ENCODE measurements at places on chromosomes 3 and 15.

DNA sequence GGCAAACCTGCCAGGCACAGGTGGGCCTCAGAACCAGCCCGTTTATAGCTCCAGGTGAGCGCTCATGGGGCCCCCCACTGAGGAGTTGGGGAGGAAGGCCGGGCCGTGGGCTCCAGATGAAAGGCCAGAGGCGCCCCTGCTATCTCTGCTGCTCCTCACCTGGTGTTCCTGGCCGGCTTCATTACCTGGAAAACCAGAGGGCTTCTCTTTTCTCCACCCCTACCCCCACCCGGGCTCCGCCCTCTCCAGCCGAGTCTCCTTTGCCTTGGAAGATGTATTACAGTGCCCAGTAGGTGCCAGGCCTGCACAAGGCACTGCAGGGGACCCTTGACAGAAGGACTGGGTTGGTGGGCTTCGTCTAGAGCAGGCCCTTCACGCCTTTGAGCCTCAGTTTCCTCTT, 111.4 kb downstream of the WNT7A start:
- DNase-seq = no peak

DNA sequence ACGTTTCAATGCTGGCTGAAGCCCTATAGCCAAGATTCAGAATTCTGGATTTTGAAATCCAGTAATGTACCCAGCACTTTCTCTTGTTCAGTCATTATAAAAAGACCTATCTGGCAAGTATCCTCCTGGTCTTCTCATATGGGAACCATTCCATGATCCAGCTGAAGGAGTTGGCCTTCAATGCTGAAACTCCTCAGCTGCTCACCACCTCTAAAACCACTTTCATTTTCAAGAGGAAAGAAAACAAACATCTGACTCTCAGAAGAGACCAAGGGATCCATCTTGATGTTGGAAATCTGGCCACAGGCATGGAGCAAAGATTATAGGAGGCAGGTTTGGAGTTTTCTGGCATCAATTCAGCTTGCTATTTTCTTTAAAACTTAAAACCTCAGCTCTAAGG, 235.4 kb downstream of the FMN1 start:
- no peak for DNase-seq

DNA sequence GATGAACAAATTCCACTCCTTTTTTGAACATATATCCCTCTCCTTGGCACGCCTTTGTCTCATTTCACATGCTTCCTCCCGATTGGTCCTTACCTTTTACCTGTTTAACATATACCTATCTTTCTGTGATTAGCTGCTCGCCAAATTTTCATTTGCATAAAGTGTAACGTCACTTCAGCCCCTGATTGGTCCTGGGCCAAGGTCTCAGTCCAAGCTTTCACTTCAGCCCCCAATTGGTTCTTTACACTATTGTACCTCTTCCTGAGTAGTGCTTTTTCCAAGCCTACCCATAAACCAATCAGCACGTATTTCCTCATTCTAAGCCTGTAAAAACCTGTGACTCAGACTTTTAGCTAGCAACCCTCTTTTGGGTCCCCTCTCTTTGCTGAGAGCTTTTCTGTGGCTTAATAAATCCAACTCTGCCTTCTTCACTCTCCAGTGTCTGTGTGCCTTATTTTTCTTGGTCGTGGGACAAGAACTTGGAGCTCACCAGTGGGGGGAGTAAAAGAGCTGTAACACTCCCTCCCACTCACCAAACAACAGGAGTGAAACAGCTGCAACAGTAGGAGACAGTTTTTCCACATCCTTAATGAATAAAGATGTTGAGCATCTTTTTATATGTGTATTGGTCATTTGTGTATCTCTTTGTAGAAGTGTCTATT, 584 bp upstream of the XCR1 start:
- DNase-seq = no peak

GRCh38 chr3:77835921-77836320, 796.0 kb downstream of the ROBO2 start:
- no peak for DNase-seq

- no peak for DNase-seq
Measured at GRCh38 chr3:33513262-33513863, 73.2 kb upstream of the UBP1 start.

DNA sequence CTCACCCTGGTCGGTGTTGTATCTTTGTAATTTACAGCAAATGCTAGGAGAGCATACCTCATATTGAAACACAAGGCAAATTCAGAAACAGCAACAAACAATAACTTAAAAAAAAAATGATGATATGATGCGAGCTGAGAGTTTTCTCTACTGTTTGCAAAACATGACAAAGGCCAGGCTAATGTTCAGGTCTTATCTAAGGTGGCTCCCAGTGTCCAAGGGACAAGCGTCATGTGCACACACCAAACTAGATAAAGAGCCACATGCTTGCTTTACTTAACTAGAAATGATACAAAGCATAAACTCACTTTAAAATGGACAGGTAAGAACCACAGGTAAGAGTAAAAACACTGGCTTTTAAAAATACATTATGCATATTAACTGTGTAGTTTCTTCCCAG, 375.9 kb downstream of the FOXP1 start:
- DNase-seq = no peak

- DNase-seq = no peak
Measured at GRCh38 chr3:108221393-108221792, 831 bp downstream of the IFT57 start.

- no peak for DNase-seq
Measured at GRCh38 chr3:102353148-102353547, 81.7 kb upstream of the ZPLD1 start.

DNA sequence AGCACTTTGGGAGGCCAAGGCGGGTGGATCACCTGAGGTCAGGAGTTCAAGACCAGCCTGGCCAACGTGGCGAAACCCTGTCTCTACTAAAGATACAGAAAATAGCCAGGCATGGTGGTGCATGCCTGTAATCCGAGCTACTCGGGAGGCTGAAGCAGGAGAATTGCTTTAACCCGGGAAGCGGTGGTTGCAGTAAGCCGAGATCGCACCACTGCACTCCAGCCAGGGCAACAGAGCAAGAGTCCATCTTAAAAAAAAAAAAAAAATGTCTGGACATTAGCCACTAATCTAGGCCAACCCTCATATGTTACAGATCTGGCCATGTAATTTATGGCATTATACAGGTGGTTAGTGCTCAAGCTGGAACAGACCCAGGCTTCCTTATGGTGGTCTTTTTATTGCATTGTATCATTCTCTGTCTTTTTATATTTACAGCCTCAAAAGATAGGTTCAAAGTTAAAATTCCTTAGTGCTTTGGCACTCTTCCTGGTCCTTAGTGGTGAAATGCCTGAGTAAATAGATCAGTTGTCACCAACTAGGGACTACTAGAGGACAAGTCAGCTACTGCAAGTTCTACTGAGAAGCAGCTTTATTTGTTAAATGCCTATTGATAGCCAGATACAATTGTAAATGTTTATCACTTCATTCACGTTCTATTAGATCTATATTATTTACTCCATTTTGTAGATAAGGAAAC, 16.0 kb downstream of the STARD9 start:
- DNase-seq = no peak

DNA sequence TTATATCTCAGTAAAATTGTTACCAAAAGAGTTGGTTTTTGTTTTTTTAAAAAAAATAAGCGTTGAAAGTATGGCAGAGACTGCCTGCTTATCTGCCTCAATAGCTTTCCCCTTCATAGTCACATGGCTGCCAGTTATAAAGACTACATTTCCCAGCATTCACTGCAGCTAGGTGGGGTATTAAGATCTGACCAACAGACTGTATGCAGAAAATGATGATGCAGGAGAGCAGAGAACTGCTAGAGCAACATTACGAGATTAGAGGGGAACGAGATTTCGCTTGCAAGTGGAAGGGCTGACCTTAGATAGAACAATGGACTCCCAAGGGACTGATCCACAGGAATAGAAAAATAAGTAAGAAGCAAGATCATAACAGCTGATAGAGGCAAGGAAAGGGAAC, 14.3 kb downstream of the RHOA start:
- no peak for DNase-seq

GRCh38 chr15:92633001-92633400, 22.6 kb downstream of the FAM174B start:
- no peak for DNase-seq

All from DMS 273 treated with DMSO at 0.1 percent for 48 hours (cell line).